ENCODE measurements at places on chromosomes 3 and 15.

DNA sequence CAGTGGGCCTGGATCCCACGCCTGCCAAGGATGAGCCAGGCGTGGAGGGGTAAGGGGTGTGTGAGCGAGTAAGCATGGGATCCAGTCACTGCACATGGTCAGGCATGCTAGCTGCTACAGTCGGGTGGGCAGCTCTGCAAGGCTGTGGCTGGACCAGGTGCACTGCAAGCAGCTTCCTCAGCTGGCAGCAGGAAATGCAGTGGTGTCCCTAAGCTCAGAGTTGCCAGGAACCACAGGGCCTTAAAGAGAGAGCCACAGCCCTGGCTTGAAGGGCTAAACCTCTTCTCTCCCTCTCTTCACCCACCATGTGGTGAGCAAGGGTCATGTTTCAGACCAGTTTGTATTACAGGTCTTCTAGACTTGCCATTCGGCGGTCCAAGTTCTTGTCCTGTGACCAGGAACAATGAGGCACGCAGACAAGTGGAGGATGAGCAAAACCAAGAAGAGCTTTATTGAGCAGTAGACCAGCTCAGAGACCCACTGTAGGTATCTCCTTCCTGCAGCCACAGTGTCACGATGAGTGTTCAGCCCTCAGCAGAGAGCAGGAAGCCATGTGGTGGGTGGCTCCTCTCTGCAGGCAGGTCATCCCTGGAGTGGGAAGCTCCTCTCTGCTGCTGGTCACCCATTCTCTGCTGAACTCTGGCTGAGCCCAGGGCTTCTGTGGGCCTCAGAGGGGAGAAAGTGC, 511.9 kb downstream of the PYDC2 start:
- no peak for DNase-seq

DNA sequence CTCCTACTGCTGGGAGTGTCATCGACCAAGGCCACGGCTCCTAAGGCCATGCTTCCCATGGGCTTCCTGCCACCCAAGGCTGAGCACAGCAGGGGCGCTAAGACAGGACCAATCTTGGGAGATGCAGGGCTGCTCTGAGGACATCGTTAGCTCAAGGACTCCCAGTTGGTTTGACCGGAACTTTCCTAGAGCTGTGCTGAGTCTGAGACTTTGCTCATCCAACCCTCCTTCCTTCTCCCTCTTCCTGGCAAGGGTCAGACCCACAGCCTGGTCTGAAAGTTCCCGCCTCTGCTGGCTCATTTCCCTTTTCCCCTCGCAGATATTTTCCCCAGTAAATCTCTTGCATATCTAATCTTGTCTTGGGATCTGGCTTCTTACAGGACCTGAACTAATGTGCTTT, 57.2 kb downstream of the EPHB3 start:
- no peak for DNase-seq

GRCh38 chr15:96336596-96337364, 6.3 kb downstream of the NR2F2 start:
- DNase-seq, result no peak

DNA sequence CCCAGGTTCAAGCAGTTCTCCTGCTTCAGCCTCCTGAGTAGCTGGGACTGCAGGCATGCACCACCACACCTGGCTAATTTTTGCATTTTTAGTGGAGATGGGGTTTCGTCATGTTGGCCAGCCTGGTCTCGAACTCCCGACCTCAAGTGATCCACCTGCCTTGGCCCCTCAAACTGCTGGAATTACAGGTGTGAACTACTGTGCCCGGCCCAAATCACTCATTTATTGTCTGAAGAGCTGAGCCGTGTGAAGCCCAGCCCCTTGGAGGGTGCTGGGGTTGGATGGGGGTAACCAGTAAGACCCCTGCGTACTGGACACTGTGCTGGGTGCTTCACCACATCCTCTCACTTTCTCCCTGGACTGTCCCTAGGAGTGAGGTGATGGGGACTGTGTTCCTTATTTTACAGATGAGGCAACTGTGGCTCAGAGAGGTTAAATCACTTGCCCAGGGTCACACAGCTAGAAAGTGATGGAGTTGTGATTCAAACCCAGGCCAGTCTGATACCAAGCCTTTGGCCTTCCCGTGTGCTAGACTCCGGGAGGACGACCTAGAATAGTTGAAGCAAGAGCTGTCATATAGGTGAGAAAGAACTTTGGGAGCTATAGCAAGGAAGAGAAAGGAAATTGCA, 41.7 kb upstream of the IREB2 start:
- DNase-seq, result no peak
